Fibroblast of upper back skin (primary cell): ENCODE measurements at places on chromosomes 13 and 19.
A peak's percentile ranks its signal among the peaks of the same experiment; 100 is the strongest.

DNA sequence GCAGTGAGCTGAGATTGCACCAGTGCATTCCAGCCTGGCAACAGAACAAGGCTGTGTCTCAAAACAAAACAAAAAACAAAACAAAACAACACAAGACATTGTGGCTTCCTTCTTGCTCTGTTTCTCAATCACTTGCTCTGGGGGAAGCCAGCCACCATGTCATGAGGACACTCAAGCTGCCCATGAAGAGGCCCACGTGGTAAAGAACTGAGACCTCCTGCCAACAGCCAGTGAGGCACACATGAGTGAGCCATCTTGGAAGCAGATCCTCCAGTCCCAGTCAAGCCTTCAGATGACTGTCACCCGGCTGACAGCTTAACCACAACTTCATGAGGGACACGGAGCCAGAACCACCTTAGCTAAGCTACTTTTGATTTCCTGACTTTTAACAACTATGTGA is 25.2 kb downstream of the CPT1C start:
- no peak for DNase-seq

GRCh38 chr13:27822258-27822872 is 30.1 kb downstream of the GSX1 start:
- DNase-seq: no peak

GRCh38 chr19:49431330-49431749 is 6.2 kb downstream of the GFY start:
- DNase-seq: no peak

GRCh38 chr19:18203408-18203862 is 407 bp downstream of the RAB3A start:
- no peak for DNase-seq

DNA sequence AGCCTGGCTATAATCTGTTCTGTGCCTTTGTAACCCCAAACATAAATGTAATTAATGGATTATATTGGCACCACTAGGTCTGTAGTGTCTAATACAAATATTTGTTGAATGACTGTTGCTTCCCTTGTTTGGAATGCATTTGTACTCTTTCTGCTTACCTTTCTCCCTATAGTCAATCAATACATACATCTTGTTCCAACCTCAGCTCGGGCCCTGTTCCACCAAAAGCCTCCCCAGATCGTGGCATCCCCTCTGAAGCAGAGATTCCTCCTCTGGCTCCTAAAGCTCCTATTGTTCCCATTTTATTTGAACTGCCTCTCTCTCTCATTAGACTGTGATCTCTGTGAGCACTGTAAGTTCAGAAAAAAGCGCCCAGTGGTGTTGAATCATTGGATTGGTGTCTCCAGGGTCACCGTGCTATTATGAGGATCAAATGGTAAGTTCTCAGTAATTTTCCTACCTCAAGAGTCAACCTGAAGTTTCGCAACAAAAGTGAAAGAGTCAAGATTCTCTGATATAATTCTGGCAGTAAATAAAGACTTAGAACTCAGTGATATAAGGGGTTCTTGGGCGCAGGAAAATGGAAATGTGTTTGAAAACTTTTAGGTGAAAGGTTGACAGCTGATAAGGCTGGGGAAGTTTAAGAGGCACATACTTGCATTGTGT is 151.5 kb downstream of the KLF5 start:
- DNase-seq: no peak

- DNase-seq: no peak
Observed at GRCh38 chr13:49098771-49099512, 121.2 kb upstream of the MLNR start.

DNA sequence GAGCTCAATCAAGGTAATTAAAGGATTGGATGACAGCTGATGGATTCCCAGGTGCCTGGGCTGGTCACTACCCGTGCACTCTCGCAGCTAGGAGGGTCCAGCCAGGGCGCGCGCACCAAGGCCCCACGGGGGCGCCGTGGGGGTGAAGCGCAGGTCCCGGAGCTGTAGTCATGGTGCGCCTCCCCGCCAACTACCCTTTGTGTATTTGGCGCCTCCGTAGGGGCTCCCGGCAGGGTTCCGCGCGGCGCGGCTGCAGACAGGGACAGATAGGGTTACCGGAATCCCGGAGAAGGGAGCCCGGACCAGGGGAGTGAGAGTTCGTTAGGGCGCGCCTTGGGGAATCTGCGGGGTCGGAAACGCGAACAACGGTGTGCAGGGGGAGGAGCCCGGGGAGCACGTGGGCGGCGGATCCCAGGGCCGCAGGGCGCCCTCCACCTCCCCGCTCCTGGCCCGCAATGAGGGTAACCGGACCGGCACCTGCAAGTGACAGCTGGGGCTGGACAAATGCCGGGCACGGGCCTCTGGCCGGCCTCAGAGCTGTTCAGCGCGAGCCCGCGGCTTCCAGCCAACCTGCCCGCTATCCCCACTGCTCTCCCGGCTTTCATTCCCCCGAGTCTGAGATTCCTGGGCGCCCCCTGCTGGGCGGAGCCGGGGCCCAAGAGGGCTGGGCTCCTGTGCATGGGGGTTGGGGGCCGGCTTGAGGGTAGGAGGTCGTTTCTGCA is 3.4 kb upstream of the PRAM1 start:
- DNase-seq: peak; percentile 59

- peak; percentile 4 for DNase-seq
Observed at GRCh38 chr13:111280681-111281585, 39.5 kb upstream of the TEX29 start.

DNA sequence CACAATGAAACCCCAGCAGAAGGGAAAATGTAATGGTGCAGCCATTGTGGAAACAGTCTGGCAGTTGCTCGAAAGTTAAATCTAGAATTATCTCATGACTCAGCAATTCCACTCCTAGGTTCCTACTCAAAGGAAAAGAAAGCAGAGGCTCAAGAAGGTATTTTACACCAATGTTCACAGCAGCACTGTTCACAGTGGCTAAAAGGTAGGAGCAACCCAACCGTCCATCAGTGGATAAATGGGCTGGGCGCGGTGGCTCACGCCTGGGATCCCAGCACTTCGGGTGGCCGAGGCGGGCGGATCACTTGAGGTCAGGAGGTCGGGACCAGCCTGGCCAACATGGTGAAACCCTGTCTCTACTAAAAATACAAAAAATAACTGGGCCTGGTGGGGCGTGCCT is 25.9 kb downstream of the ZFR2 start:
- DNase-seq: no peak

DNA sequence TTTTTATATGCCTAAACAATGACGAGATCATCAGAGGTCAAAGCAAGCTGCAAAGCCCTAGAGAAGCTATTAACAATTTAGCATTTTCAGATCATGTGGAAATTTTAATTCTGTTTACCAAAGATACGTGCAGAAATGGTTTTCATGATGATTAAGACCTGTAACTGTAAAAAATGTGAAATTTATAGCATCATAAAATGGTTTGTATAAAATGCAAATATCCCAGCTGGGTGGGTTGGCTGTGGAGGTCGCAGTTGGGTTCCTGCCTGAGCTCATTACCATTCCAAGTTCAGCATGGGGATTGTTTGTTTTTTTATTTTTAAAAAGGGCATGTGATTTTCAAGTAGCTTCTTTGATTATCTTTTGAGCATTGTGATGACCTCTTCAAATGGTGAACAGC is 47.9 kb upstream of the SIAH3 start:
- DNase-seq: no peak

- peak; percentile 36 for DNase-seq
Observed at GRCh38 chr19:5103061-5103701, 134.3 kb downstream of the KDM4B start.

GRCh38 chr19:9054765-9055164 is 32.1 kb upstream of the OR1M1 start:
- DNase-seq: no peak

GRCh38 chr13:66508153-66508909 is 721.8 kb downstream of the PCDH9 start:
- DNase-seq: peak; percentile 31

DNA sequence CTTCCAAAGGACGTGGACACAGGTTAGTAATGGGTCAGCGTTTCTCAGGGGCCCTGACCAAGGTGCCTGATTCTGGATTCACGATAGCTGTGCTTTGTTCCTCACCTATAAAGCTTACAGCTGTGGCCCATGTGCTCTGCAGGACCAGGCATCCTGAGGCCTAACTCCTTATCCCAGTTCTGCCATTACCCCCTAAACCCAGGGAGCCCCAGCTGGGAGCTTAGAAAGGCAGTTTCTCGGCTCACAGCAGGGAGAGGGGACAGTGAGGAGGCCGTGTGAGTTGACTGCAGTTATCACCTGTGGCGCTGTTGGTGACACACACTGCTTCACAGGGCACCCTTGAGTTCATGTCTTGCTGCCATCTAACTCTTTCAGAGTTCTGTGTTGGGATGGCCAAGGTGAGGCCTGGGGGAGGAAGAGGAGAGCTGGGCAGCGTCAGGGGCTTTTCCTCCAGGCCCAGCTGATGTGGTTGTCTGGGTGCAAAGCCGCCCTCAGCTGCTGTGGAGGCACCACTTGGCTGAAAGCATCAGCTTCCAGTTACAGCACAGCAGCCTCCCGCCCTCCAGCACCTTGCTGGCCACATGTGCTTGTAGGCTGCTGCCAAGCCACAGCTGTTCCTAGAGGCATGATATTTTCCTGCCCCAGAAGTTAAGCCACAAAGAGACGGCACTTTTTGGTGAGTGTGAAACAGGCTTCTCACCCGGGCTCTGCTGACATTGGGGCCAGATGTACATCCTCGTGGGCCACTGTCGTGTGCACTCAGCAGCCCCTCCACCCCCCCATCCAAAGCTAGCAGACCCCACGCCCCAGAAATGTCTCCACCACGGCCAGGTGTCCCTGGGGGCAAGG is 99.6 kb upstream of the MCF2L start:
- no peak for DNase-seq

GRCh38 chr19:45581576-45581975 is 3.0 kb downstream of the OPA3 start:
- DNase-seq: no peak

- no peak for DNase-seq
Observed at GRCh38 chr19:29843180-29844051, 31.6 kb downstream of the CCNE1 start.

GRCh38 chr13:99987154-99988019 is 5.8 kb downstream of the ZIC2 start:
- DNase-seq: no peak

DNA sequence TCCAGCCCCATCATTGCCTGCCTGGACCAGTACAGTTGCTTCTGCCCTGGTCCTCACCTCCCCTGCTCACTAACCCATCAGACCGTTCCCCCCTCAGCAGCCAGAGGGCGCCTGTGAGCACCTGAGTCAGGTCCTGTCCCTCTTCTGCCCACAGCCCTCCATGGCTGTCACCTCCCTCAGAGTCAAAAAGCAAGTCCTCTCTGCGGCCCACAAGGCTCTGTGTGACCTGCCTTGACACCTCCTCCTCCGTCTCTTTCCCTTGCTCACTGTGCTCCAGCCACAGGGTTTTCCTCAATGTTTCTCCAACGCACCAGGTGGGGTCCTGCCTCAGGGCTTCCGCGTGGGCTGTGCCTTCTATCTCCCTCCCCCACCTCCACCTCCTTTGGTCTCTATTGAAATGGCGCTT is 29.4 kb upstream of the PTPRS start:
- peak; percentile 24 for DNase-seq

- DNase-seq: no peak
Observed at GRCh38 chr19:7746903-7747884, at the start of gene CD209. Gene CD209 (minus strand): TSS chr19:7747534. CDS start chr19:7747511, 23 bp downstream.

DNA sequence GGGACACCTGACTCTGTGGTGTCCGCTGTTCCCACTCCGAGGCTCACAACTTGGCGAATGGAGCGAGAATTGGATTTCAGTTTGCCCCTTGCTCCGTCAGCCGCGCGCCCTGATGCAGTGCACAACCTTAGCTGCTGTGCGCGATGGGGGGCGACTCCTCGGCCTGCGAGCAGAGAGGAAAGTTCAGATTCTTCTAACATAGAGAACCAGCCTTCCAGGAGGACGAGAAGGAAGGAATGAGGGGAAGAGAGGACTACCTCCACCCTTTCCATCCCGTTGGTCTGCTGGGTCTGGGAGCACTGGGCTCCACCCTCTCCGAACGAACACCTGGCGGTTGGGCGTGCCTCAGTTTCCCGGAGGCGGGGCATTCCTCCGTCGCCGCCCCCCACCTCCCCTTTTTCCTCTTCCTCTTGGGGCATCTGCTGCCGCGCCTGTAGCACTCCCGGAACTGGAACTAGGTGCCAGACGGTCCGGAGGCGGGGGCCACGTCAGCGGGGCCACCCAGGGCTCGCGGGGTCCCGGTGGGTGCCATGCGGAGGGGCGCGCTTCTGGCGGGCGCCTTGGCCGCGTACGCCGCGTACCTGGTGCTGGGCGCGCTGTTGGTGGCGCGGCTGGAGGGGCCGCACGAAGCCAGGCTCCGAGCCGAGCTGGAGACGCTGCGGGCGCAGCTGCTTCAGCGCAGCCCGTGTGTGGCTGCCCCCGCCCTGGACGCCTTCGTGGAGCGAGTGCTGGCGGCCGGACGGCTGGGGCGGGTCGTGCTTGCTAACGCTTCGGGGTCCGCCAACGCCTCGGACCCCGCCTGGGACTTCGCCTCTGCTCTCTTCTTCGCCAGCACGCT is at the start of gene KCNK6:
Gene KCNK6 (plus strand): TSS at position 425 of the 838 bp plus-strand sequence. CDS start 106 bp downstream, at position 531.
- DNase-seq: no peak

DNA sequence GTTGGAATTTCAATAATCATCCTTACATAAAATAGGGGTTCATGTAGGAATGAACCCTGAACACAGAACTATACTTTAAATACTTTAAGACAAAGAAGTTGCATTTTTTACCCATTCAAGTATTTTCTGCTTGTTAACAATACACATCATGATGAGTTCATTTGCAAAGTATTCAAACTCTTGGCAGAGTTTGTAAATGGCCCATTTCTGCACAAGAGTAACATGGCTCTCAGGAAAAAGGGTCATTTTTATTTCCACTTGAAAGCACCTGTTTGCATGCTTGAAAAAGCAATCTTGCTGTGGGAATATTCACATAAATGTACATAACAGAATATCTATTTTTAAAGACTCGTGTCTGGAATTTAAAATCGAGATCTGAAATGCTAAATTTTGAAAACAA is 18.1 kb downstream of the ESD start:
- peak; percentile 32 for DNase-seq

DNA sequence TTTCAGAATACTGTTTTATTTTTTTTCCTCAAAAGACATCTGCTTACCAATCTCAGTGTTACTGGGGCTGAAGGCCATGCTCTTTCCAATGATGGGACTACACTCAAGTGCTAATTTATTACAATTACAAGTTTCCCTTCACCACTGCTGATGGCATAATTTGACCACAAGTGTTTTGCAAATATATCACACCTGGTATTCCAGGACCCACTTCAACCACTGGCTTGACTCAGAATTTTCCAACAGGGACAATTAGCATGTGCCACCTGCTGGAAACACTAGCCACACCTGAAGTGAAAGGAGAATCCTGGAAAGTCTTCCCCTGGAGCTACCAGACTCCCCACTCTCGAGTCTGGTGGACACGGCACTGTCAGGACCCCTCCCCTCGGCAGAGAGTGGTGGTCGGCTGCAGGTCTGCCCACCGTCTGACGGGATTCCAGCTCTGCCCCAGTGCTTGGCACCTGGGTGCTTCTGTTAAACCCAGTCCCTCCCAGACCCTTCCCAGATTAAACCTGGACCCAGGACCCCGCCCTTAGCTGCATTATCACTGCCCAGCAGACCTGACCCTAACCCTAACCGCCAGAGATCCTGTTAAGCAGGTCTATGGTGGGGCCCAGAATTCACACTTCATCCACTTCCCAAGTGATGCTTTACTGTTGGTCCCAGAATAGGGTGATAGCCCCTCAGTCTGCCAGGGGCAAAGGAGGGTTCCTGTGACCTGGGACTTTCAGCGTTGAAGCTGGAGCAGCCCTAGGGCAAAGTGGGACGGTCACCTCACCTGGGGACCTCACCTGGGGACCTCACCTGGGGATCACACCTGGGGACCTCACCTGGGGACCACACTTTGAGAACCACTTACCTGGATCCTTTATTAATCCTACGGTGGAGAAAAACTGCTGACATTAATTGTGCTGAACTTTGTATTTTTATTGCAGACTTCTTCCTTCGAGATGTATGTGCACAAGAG is 17.6 kb upstream of the RASA3 start:
- DNase-seq: no peak
